ENCODE measurements at places on chromosomes 16 and 17.

DNA sequence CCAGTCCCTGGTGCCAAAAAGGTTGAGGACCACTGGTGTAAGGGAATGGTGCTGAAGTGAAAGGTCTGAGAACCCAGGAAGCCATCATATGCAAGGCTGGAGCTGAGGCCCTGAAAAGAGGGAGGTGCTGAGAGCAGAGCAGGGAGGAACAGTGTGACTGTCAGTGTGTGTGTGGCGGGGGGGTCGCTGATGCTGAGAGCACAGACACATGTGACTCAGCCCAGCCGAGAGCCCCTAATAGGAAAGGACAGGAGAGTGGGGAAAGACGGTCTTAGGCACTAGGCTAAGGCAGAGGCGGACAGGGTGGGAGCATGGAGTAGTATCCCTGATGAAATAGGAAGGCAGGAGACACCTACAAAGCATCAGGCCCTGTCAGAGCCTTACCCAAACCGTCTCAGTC is 1.2 kb downstream of the B9D1 start:
- DNase-seq = no peak

GRCh38 chr17:15307710-15308111 is 33.7 kb downstream of the TEKT3 start:
- DNase-seq = no peak

- DNase-seq = peak; percentile 59
These were observed 7.4 kb downstream of the KDM6B start for GRCh38 chr17:7841396-7841914.

GRCh38 chr17:81858170-81858966 is 2.0 kb downstream of the P4HB start:
- DNase-seq = no peak

DNA sequence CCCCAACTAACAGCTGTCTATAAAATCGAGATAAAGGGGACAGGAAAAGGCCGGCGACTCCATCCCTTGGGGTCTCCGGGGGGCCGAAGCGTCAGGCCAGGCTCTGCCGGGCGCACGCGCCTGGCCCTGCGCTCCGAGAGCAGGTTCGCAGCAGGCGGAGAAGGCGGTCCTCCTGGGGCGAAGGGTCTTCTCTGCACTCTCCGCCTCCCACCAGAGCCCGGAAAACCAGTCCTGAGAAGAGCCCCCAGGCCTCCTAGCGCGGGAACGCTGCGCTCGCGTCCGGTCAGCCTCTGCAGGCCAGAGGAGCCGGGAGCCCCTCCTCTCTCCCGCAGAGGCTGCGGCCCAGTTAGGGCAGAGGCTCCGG is 5.1 kb downstream of the FOXF1 start:
- DNase-seq = no peak

DNA sequence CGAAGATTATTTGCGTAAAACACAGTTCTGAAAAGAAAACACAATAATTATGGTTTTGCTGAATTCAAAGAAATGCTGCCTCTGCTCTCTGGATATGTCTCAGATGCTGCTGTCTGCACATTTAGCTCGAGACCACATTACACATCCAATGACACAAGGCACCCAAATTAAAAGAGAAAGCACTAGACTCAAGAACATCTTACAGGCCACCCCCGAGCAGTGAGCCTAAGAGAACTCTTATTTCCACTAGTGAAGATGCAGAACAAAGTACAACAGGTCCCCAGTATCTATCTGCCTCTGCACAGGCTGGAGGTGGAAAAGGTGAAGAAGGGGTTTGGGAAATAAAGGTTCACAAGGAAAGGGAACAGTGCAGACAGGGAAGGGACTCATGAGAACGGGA is 33.5 kb downstream of the GRB2 start:
- no peak for DNase-seq

DNA sequence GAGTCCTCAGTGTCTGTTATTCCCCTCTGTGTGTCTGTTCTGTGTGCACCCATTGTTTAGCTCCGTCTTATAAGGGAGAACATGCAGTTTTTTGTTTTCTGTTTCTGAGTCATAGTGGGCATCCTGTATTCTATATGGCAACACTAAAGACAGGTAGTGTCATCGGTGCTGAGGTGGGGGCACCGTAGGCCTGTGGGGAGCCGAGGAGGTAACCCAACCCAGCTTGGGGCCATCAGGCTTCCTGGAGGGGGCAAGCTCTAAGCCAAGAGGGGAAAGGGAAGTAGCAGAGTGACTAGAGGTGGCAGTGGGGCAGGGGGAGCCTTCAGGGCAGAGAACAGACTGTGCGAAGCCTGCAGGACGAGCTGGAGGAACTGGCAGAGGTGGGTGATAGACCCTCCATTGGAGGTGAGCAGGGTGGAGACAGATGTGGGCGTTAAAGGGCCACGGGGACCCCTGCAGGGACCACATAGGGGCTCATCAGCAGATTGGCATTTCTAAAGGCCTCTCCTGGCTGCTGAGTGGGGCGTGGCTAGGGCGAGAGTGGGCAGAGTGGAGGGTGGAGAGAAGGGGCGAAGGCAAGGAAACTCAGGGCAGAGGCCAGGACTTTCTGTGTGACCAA is 36.5 kb downstream of the CPNE2 start:
- DNase-seq = no peak

- no peak for DNase-seq
These were observed 3.1 kb upstream of the ADCY7 start for GRCh38 chr16:50263060-50263909.

DNA sequence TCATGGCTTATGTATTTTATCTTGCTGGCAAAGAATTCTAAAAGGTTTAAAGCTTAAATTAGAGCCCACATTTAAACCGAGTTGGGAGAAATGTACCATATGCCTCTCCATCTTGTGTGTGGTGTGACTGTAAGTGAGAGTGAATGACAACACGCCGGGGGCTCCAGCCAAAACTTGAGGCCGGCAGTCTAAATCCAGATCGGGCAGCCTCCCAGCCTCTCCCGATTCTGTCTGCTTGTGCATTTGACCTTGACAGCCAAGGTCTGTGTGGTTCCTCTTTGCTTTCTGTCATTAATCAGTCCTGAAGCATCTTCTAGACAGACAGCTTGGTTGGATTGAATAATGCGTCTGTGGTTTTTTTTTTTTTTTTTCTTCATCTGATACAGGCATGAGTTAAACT is 1093.2 kb upstream of the EEF2KMT start:
- DNase-seq = peak; percentile 47

GRCh38 chr16:84737192-84738011 is 37.6 kb downstream of the USP10 start:
- no peak for DNase-seq

DNA sequence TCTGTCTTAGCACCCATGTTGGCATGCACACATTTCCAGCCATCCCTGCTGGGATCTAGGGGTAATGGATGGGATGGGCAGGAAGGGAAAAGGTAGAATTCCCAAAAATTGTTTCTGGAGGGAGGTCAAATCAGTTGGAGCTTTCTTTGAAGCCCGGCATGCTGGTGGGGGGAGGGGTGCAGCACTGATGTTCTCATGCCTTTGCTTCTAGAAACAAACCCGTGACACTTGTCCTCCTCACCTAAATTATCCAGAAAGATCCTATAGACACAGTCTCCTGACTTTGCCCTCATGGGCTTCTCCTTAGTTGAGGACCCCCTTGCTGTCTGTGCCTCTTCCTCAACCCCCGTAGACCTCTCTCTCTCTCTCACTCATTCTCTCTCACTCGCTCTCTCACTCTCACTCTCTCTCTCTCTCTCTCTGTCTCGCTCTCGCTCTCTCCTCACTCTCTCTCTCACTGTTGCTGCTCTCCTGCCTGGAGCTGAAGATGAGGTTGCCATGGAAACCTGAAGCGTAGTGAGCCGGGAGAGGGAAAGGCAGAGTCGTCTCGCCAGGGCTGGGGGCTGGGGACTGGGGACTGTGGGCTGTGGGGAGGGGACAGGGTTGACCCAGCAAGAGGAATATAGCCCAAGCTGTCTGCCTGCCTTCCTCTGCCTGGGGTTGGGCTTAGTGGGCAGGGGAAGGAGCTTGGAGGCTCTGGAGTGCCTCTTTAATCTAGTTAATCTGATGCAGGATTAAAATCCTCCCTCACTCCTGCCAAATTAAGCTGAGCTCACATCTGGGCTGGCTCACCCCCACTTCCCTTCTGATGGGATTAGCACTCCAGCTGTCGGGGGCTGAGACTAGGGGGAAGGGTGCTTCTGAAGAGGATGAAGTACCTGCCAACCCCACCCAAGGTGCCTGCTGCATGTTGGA is 16.1 kb downstream of the LASP1 start:
- peak; percentile 8 for DNase-seq

DNA sequence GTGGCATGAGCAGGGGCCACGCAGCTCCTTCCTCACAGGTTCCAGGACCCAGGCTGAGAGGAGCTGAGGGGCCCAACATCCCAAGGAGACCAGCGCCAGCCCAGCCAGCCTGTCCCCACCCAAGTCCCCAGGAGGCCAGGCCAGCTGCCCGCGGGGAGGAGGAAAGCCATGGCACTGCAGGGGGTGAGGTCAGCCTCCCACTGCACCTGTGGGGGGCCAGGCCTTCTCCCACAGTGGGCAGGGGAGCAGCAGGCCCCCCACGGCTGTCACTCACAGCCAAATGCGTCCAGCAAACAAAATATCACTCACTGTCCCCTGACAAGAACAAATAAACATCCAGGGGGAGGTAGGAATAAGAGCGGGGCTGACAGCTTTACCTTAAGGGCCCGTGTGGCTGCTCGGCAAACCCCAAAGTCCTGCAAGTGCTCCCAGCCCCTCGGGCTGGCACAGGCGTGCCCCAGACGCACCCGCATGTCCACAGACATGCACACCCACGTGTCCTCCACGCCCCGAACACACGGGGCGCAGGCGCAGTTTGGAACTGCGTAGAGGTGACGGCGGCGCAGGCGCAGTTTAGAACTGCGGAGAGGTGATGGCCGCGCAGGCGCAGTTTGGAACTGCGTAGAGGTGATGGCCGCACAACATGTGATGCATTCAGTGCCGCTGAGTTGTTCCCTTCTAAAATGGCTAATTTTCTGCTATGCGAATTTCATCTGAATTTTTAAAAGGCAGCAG is 291.1 kb downstream of the FOXL1 start:
- DNase-seq = no peak

DNA sequence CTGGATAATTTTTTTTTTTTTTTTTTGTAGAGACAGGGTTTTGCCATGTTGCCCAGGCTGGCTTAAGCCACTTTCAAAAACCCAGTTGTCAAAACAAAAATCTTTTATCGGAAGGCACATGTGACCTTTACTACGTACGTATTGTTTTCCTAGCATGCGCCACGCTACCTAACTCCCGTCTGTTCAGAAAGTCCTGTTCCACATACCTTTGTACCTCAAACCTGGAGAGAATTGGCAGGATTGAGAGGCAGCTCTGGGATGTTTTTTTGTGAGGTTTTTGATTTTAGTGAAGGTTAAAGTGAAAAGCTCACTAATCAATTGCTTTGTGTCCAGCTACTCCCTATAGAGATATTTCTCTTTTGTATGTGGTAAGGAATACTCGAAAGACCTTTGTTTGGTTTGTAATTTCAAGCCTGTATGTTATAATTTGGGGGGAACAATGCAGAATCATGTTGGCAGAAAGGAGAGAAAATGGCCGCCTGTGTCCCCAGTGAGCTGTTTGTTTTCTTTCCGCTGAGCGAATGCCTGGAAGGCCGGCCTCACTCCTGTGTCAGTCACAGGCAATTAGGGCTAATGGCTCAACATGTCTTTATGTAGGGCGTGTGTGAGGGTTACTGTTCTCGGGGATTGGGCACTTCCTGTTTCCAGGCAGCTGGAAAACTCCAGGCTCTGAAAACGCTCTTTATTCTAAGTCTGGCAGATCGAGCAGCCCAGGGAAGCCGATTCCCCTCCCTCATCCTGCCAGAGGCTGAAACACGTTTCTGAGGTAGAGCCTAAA is 60.8 kb upstream of the CLEC18A start:
- DNase-seq = no peak

DNA sequence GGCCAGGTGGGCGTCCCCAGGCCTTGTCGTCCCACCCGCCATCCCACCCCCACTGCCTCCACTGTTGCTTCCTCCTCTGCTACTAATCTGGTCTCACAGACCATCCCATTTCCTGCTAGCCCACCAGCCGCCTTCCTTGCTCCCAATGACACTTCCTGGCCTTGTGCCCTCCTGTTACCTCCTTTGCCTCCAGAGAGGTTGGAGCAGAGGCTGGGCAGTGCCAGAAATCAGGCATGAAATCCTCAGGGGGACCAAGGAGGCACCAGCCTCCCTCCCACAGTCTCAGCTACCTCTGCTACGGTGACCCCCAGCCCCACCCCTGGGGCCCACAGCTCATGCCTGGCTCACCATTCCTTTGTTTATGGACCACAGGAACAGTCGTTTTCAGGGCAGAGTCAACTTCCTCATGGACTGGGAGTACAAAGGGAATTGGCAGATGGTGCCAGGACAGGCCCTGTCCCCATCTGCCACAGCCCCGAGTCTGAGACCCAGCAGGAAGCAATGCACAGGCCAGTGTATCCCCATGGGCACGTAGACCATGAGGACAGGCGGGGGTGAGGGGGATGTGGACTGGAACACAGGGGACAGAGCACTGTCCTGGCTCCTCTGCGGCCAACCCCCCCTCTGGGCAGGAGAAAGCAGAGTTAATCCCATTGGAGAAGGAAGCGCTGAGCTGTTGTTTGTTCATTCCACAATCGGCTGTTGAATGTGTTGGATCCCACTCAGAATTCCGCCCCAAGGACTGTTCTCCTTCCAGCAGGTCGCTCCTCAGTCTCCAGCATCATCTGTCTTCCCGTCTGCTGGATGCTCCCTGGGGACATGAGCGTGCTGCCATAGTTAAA is 2.2 kb upstream of the CDH5 start:
- DNase-seq = peak; percentile 92

DNA sequence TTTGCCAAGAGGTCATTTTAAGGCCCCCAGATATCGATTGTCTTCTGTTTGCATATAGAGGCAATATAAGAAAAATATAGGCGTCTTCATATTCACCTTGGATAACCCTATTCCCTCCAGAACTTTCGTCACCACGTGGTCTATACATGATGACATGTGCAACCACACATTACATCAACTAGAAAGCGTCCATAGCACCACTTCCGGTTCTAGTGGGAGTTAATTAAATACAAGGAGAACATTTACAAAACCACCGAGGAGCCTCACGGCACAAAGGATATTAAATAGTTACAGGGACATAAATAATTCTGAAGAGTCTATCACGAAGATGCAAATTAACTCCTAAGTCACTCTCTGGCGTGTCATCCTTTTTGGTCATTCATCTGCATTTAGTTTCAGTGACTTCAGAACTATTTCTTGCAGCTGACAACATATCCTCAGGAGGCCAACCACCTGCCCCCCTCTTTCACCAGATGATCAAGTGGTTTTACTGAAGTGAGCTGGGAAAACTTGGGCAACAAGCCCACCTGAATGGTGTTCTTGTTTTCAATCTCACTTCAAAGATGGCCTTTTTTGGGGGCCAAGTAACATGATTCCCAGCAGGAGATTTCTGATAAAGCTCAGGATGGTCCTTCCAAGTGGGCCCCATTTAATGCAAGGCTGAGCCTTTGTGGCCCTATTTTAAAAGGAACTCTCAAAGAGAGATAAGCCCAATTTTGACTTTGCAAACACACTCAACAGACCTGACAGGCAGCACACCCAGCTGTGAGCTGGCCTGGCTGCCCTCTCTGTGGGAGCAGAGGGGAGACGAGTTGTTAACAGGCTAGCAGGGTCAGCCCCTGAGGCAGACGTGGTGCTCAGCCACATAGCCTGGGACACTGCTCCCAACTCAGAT is 15.3 kb downstream of the CMTM3 start:
- peak; percentile 2 for DNase-seq
